ENCODE measurements at places on chromosomes 1 and 21.

DNA sequence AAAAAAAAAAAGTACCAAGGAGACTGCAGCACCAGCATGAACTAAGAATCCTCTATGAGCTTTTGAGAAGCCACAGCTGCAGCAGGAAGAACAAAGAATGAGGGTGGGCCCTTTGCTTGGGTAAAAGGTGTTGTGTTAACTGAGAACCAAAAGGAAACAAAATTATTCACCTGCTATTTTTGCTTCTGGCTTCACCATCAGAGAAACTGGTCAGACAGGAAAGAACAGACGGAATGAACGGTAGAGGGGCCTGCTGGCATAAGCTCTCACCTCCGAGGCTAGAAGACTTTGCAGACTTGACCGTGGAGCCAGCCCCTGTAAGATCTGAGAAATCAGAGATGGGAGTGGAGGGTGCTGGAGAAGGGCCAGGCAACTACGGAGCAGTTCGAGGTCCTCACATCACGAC lies 27.6 kb downstream of the IL10RB start:
- no peak for DNase-seq
- H3K27ac ChIP-seq, result no peak overlapping the region
- no peaks in the 10 kb centered on the region for H3K36me3 ChIP-seq
- H3K4me3 ChIP-seq, result no peak overlapping the region

DNA sequence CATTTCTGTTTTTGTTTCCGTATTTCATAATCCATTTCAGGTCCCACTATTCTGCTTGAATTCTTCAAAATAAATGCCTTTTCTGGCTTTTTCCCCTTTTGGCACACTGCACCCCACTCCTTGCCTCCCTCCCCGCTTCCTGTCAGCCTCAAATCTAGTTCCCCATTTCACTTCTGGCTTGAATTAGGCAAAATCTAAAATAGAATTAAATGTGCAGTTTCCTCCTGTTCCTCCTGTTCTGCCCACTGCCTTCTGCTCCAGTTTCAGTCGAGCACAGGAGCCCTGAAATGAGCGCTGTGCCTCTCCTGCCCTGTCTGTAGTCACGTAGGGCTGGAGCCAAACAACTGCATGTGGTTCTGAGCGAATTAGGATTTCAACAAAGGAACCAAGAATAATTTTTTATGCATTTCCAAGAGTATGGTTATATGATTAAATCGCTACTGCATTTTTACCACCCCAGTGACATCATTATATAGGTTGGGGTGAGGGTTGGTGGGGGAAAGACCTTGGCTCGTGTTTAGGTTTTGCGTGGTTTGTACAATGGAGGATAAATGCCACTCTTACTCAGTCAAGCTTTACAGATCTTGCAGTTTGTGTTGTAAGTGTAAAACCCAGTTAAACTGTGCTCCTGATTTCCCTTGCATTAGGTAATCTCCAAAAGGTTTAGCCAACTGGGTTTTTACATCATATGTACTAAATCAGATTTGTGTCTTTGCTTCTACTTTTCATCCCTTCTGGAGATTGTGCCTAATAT lies 114.9 kb downstream of the VPS13D start:
- no peak for DNase-seq
- no peaks in the 10 kb centered on the region for H3K4me1 ChIP-seq
- no peak overlapping the region for H3K4me3 ChIP-seq
- no peak overlapping the region for H3K27ac ChIP-seq

- H3K4me1 ChIP-seq, result no peaks in the 10 kb centered on the region
- no peaks in the 10 kb centered on the region for H3K27me3 ChIP-seq
- H3K27ac ChIP-seq, result no peak overlapping the region
- H3K36me3 ChIP-seq, result no peaks in the 10 kb centered on the region
Observed at GRCh38 chr1:93411000-93411399, 36.9 kb upstream of the FNBP1L start.

DNA sequence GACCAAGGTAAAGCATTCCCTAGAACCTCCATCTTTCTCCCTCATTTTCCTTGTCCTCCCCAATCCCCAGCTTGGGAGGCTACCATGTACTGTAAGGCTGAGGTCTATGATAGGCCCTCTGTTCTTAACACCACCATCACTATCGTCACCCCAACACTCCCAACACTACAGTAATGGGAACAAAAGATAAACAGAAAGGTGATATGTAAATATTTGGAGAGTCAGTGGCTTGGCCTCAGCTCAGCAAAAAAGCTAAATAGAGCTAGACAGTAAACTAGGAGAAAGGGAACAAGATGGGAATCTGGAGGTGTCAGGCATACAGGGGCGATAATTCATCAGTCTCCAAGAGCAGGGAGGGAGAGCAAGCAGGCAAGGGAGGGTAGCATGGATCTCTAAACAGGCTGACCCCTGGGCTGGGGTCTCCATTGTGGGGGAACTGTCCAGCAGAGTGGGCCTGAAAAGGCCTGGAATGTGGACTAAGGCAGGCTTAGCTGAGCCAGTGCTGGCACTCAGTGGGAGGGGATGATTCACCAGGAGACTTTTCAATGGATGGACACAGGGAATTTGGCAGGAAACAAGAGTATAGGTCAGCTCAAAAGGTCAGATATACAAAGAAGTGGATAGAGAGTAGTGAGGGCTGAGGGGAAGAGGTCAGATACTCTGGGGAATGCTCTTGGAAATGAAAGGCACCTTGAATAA lies 6.7 kb downstream of the WNT2B start:
- DNase-seq, result no peak
- no peaks in the 10 kb centered on the region for H3K27me3 ChIP-seq
- no peaks in the 10 kb centered on the region for H3K36me3 ChIP-seq
- no peak overlapping the region for H3K4me3 ChIP-seq

- DNase-seq, result no peak
- no peaks in the 10 kb centered on the region for H3K4me1 ChIP-seq
- H3K27me3 ChIP-seq, result no peaks in the 10 kb centered on the region
- no peaks in the 10 kb centered on the region for H3K36me3 ChIP-seq
- no peak overlapping the region for H3K4me3 ChIP-seq
Observed at GRCh38 chr1:224264321-224264720, 65.7 kb downstream of the NVL start.

DNA sequence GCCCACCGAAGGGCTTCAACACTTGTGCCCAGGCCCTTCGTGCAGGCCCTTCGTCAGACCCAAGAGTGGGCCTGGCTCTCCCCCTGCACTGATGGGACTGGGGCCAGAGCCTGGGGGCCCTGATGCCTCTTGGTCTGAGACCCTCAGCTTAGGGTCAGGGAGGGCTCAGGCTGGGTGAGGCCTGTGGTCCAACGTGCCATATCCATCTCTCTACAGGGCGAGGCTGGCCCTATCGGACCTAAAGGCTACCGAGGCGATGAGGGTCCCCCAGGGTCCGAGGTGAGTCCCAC lies 15.6 kb downstream of the COL6A1 start:
- H3K36me3 ChIP-seq, result no peaks in the 10 kb centered on the region
- no peak overlapping the region for H3K4me3 ChIP-seq
- H3K27me3 ChIP-seq, result no peaks in the 10 kb centered on the region
- peak; percentile 46 for DNase-seq
- no peaks in the 10 kb centered on the region for H3K4me1 ChIP-seq

DNA sequence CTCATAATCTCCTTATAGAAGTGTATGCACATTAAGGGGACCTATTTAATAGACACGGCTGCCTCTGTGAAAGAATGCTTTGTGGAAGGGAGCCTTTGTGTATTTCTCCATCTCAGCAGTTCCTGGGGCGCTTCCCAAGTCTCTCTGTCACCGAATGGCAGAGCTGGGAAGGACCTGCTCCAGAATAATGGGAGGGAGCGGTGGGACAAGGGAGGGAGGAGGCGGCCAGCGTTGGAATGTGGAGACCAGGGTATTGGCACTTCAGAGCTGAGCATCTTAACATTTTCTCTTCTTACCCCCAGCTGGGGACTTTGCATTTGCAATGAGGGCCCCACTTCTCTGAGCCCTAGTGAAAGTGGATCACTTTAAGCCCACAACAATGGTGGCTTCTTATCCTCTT lies 23.9 kb downstream of the CACHD1 start:
- no peak for DNase-seq
- no peaks in the 10 kb centered on the region for H3K27me3 ChIP-seq
- no peaks in the 10 kb centered on the region for H3K4me1 ChIP-seq
- H3K27ac ChIP-seq, result no peak overlapping the region

GRCh38 chr1:111904478-111905218 lies 84.8 kb downstream of the KCND3 start:
- no peak overlapping the region for H3K4me3 ChIP-seq
- H3K36me3 ChIP-seq, result no peaks in the 10 kb centered on the region
- no peak for DNase-seq
- H3K4me1 ChIP-seq, result no peaks in the 10 kb centered on the region

DNA sequence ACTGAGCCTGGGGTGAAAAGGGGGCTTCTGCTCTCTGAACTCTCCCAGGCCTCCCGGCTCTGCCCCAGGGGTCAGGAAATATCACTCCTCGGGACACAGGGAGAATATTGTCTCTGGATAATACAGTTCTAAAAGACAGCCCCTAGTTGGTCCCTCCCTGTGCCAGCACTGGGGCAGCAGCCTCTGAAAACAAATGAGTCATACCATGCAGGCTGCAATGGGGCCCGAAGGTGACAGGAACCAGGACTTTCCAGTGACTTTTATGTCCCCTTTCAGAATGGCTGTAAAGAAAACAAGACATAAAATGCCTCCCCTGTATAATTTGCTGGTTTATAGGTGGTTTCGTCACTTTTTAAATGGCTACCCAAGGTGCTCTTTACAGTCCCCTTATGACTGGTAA lies 360.0 kb downstream of the NPHP4 start:
- no peaks in the 10 kb centered on the region for H3K4me1 ChIP-seq
- H3K36me3 ChIP-seq, result no peaks in the 10 kb centered on the region
- H3K4me3 ChIP-seq, result no peak overlapping the region
- no peak for DNase-seq
- no peaks in the 10 kb centered on the region for H3K27me3 ChIP-seq

- no peak for DNase-seq
- peak overlapping the region; percentile 75 for H3K27ac ChIP-seq
- H3K36me3 ChIP-seq, result no peaks in the 10 kb centered on the region
Observed at GRCh38 chr1:183567584-183567983, 22.7 kb downstream of the NCF2 start.

GRCh38 chr1:119778886-119779560 lies 10.3 kb upstream of the HMGCS2 start:
- no peak overlapping the region for H3K4me3 ChIP-seq
- no peaks in the 10 kb centered on the region for H3K36me3 ChIP-seq
- no peak overlapping the region for H3K27ac ChIP-seq
- H3K4me1 ChIP-seq, result peaks cover 4% of the 10 kb centered on the region
- no peaks in the 10 kb centered on the region for H3K27me3 ChIP-seq
- DNase-seq, result no peak

- no peak overlapping the region for H3K27ac ChIP-seq
- no peak for DNase-seq
- H3K27me3 ChIP-seq, result no peaks in the 10 kb centered on the region
Observed at GRCh38 chr1:67431869-67432578, 1.8 kb upstream of the SERBP1 start.

DNA sequence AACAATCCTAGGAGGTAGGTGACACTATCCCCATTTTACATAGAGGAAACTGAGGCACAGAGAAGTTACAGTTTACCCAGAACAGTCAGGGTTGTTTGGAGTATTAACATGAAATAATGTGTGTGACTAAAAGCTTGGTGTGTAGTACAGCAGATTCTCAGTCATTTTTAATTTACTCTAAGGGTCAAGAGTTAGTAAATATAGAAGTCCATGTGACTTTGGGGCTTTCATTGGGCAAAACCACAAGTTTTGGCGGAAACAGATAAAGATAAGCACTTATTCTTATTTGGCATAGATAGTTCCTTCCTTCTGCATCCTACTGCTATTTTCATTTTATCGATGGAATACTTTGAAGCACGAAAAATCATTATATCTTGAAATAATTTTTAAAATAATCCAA lies 128.5 kb downstream of the DNM3 start:
- H3K4me1 ChIP-seq, result no peaks in the 10 kb centered on the region
- H3K27me3 ChIP-seq, result no peaks in the 10 kb centered on the region
- H3K36me3 ChIP-seq, result no peaks in the 10 kb centered on the region
- H3K27ac ChIP-seq, result no peak overlapping the region

GRCh38 chr1:52249831-52250230 lies 107.9 kb downstream of the ZFYVE9 start:
- no peak overlapping the region for H3K27ac ChIP-seq
- no peaks in the 10 kb centered on the region for H3K36me3 ChIP-seq
- H3K4me1 ChIP-seq, result no peaks in the 10 kb centered on the region
- no peak overlapping the region for H3K4me3 ChIP-seq

DNA sequence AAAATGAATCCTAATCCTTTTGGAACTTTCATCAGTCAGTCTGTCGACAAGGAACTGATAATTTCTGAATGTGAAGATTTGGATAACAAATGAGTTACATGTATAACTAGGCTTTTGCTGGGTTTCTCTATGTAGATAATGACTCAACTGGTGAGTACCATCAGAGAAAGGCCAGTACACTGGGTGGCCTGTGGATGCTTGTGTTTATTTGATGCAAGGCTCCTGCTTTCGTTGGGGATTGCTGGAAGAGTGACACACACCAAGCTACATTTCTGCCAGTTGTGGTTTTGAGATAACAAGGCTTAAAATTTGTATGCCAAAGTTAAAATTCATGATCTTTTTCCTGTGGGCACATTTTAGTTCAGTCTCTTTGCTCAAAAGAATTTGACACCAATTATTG lies 115.7 kb upstream of the UBE2U start:
- no peaks in the 10 kb centered on the region for H3K36me3 ChIP-seq
- no peak overlapping the region for H3K27ac ChIP-seq
- no peak for DNase-seq
- H3K4me3 ChIP-seq, result no peak overlapping the region

DNA sequence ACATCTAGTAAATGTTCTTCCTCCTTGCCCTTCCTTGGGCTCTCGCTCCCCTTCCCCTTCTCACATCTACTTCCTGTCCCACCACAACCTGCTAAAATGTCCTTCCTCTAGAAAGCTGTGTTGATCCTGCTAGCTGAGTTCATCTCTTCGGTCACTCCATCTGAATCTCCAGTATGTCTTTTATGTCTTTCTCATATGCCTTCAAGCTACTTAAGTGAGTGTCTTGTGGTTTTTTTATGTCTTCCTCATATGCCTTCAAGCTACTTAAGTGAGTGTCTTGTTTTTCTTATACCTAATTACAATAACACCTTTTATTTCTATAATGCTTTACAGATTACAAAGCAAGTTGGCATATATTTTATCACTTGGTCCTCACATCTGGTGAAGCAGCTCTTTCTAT lies 33.9 kb downstream of the CSF1 start:
- no peaks in the 10 kb centered on the region for H3K36me3 ChIP-seq
- H3K27me3 ChIP-seq, result no peaks in the 10 kb centered on the region
- H3K27ac ChIP-seq, result no peak overlapping the region
- no peak for DNase-seq

DNA sequence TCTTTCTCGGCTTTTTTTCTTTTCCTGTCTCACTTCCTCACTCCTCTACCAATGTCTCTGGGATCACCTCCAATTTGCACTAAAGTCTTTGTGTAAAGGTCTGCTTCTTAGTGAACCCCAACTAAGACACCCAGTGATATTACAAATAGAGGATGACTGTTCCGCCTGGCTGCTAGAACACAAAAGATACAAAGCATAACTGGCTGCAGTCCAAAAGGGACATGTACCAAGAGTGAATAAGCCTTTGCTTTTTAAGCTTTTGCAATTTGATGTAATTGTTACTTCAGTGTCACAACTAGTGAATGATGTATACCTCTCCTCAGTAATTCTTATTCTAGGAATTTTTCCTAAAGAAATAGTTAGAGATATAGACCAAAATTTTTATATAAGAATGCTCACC lies 82.8 kb upstream of the BEND5 start:
- H3K36me3 ChIP-seq, result no peaks in the 10 kb centered on the region
- no peak overlapping the region for H3K4me3 ChIP-seq
- no peak for DNase-seq
- no peaks in the 10 kb centered on the region for H3K4me1 ChIP-seq

Measured in RWPE2 (cell line).